ENCODE measurements at places on chromosomes 1 and 21. TPM values are rescaled to one million over a fixed set of nuclear protein-coding genes. Genes with fewer than 3 reads are reported as not detected.

KRTAP20-3 gene
- not detected for total RNA-seq

CSMD2 gene
- not detected for total RNA-seq

DNA sequence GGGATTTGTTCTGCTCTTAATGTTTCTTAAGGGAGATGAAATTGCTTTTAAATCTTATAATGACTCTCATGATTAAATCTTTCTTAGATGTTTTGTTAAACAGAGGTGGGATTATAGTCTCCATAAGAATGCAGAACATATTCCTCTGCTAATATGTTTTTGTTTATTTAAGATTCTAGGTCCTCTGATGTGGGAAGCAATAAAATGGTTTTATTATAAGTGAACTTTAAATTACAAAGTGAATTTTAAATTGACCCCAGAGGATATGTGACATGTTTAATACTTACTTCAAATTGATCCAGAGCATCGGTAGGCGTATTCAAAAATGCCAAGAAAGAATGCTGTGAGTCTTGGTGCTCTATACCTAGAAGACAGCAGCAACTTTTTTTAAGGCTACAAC, 129.4 kb downstream of the COQ8A start:
- no peak overlapping the region for H3K27ac ChIP-seq
- no peak for DNase-seq
- no peaks in the 10 kb centered on the region for H3K4me1 ChIP-seq
- H3K4me3 ChIP-seq = no peak overlapping the region
- no peaks in the 10 kb centered on the region for H3K36me3 ChIP-seq
- no peaks in the 10 kb centered on the region for H3K27me3 ChIP-seq

DNA sequence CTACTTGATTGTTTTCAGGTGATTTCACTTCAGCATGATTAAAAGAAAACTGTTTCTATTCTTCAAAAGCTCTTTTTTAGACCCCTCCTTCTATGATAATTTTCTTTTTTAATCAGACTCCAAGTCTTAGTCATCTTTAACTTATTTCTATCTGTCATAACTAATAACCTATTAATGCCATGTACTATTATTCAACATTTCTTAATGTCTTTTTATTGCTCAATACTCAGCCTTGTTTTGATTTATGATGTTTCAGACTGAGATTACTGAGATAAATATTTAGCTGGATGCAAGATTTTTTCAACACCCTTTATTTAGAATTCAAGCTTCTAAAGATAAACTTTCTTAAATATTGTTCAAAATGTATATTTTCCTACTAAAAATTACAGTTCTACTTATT, 53.6 kb downstream of the ATP6V1G3 start:
- H3K36me3 ChIP-seq = no peaks in the 10 kb centered on the region
- no peak overlapping the region for H3K27ac ChIP-seq
- no peaks in the 10 kb centered on the region for H3K27me3 ChIP-seq
- no peak for DNase-seq
- H3K4me1 ChIP-seq = no peaks in the 10 kb centered on the region

HCRTR1 gene
- not detected for total RNA-seq

CD52 gene
- not detected for total RNA-seq

DNA sequence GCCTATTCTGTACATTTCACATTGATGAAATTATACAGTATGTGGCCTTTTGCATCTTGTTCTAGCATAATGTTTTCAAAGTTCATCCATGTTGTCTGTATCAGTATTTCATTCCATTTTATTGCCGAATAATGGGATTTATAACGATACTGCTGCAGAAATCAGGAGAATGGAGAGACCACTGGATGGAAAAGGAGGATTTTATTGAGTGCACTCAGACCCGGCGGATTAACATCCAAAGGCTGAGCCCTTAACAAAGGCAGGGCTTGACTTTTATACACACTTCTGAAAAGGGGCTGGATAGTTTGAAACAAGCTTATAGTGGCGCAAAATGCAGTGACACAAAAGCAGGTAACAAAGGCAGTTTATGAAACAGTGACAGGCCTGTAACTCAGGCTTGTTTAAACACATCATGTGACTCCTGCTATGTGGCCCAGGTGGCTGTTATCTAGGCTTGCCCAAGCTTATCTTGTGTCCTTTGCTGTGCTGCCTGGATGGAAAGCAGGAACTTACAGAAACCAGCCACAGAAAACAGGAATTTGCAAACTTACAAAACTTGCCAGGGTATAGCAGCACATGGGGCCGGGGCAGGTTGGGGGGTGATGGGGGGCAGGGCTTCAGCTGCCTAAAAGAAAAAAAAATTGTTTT, 32.8 kb upstream of the KCNJ15 start:
- no peak overlapping the region for H3K4me3 ChIP-seq
- H3K4me1 ChIP-seq = no peaks in the 10 kb centered on the region
- no peaks in the 10 kb centered on the region for H3K27me3 ChIP-seq
- peak; percentile 22 for DNase-seq
- no peak overlapping the region for H3K27ac ChIP-seq

GRCh38 chr1:176479971-176480370, 17.0 kb downstream of the PAPPA2 start:
- peaks cover 1% of the 10 kb centered on the region for H3K27me3 ChIP-seq
- H3K4me1 ChIP-seq = no peaks in the 10 kb centered on the region
- no peaks in the 10 kb centered on the region for H3K36me3 ChIP-seq
- no peak overlapping the region for H3K4me3 ChIP-seq
- peak; percentile 1 for DNase-seq

- no peak overlapping the region for H3K27ac ChIP-seq
- DNase-seq = no peak
- H3K36me3 ChIP-seq = no peaks in the 10 kb centered on the region
- peaks cover 74% of the 10 kb centered on the region for H3K4me1 ChIP-seq
These were observed 37.8 kb upstream of the GADD45A start for GRCh38 chr1:67647036-67647798.

LENEP gene
- 0.50 TPM for total RNA-seq

DNA sequence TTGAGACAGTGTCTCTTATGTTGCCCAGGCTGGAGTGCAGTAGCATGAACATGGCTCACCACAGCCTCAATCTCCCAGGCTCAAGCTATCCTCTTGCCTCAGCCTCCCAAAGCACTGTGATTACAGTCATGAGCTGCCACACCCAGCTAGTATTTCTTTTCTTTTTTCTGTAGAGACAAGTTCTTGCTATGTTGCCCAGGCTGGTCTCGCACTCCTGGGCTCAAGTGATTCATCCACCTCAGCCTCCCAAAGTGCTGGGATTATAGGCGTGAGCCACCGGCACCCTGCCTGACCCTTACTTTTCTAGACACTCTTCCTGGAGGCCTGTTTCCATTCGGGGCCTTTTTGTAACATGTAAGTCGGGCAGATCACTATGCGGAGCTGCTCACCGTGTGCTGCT, 30.1 kb upstream of the SRP9 start:
- no peaks in the 10 kb centered on the region for H3K36me3 ChIP-seq
- peaks cover 18% of the 10 kb centered on the region for H3K4me1 ChIP-seq
- H3K4me3 ChIP-seq = no peak overlapping the region
- DNase-seq = no peak
- H3K27ac ChIP-seq = no peak overlapping the region
- H3K27me3 ChIP-seq = no peaks in the 10 kb centered on the region

DNA sequence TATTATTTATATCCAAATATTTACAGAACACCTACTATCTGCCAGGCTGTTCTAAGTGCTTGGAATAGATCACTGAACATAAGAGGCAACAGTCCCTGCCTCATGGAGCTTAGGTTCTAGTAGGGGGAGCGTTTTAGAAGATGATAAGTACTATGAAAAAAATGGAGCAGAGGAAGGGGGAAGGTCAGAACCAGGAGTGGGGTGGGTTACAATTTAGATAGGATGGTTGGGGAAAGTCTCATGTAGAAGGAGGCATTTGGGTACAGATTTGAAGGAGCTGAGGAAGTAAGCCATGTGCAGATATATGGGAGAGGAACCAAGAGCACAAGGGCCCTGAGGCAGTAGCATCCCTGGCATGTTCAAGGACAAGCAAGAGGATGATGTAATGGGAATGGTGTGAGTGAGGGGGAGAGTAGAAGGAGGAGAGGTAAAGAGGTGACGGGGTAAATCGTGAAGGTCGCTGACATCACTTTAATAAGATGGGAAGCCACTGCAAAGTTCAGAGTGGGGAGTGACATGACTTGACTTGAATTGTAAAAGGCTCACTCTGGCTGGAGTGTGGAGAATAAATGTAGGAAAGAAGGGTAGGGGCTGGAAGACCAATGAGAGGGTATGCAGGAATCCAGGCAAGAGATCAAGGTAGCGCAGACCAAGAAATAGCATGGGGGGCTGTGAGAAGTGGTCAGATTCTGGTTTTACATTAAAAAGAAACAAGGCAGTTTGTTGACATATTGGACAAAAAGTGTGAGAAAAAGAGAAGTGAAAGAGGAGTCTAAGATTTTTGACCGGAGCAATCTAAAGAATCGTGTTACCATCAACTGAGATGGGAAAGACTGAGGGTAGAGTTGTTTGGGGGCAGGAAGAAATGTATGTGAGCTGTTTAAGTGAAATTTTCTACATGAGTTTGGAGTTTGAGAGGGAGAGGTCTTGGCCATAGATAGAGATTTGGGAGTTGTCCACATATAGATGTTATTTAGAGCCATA, 92.6 kb downstream of the LPAR3 start:
- H3K27ac ChIP-seq = no peak overlapping the region
- no peaks in the 10 kb centered on the region for H3K27me3 ChIP-seq
- no peaks in the 10 kb centered on the region for H3K4me1 ChIP-seq
- no peaks in the 10 kb centered on the region for H3K36me3 ChIP-seq
- no peak for DNase-seq

DNA sequence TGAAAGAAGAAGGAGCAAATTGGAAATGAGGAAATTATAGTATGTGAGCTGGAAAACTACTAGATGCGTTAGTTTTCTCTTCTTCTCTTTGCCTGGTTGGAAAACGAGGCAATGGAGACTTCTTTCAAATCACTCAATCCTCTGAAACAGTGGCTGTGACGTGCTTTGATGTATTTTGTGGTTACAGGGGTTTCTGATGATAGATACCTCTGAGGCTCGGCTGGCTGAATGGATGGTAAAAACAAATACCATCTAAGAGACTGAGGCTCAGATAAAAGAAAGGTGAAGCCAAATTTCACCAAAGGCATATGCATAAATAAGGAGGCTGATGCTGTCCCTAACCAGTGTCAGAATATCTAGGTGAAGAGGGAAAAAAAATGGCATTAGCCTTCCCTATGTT, 15.1 kb downstream of the MAB21L3 start:
- H3K4me3 ChIP-seq = no peak overlapping the region
- DNase-seq = no peak
- peaks cover 20% of the 10 kb centered on the region for H3K4me1 ChIP-seq
- no peaks in the 10 kb centered on the region for H3K36me3 ChIP-seq
- no peaks in the 10 kb centered on the region for H3K27me3 ChIP-seq
- H3K27ac ChIP-seq = no peak overlapping the region

GRCh38 chr1:58735586-58735985, 35.7 kb upstream of the MYSM1 start:
- H3K4me3 ChIP-seq = no peak overlapping the region
- no peaks in the 10 kb centered on the region for H3K4me1 ChIP-seq
- no peak overlapping the region for H3K27ac ChIP-seq
- DNase-seq = no peak
- no peaks in the 10 kb centered on the region for H3K27me3 ChIP-seq
- H3K36me3 ChIP-seq = no peaks in the 10 kb centered on the region
